Body of pancreas (tissue), 4 donors: ENCODE measurements at places on chromosomes 7 and 10. TPM values are rescaled to one million over a fixed set of nuclear protein-coding genes. Genes with fewer than 3 reads are reported as not detected.
A peak's percentile ranks its signal among the peaks of the same experiment; 100 is the strongest.

Gene MBL2
- total RNA-seq, result not detected

Gene STYXL1
- 20.8 TPM for total RNA-seq

GRCh38 chr10:88831709-88832108, 19.9 kb downstream of the ANKRD22 start:
- H3K4me1 ChIP-seq, result no peaks in the 10 kb centered on the region
- no peaks in the 10 kb centered on the region for H3K36me3 ChIP-seq
- DNase-seq, result no peak
- no peak overlapping the region for H3K4me3 ChIP-seq
- no peaks in the 10 kb centered on the region for H3K27me3 ChIP-seq
- H3K27ac ChIP-seq, result no peak overlapping the region

DNA sequence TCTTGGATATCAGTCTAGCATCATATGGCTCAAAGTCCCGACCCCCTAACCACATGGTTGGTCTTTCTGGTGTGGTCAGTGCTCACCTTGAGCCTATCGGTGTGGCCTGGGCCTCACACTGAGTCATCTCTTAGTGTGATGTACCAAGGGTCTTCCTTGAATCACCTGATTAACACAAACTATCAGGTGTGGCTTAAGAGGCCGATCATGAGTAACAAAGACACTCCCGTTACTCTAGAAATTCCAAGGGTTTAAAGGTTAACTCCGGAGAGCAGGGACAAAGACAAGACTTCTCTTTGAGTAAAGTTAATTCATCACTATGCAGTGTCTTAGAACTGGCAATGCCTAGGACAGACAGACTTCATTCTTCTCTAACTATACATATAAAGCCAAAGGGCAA, 52.3 kb upstream of the ARMC3 start:
- H3K27me3 ChIP-seq, result no peaks in the 10 kb centered on the region
- H3K36me3 ChIP-seq, result no peaks in the 10 kb centered on the region
- no peaks in the 10 kb centered on the region for H3K4me1 ChIP-seq

GRCh38 chr10:117260084-117260483, 19.2 kb downstream of the SLC18A2 start:
- no peaks in the 10 kb centered on the region for H3K36me3 ChIP-seq
- no peak overlapping the region for H3K27ac ChIP-seq
- peaks cover 13% of the 10 kb centered on the region for H3K4me1 ChIP-seq
- no peaks in the 10 kb centered on the region for H3K27me3 ChIP-seq

GRCh38 chr10:33330543-33331378, 3.7 kb downstream of the NRP1 start:
- no peaks in the 10 kb centered on the region for H3K27me3 ChIP-seq
- peaks cover 26% of the 10 kb centered on the region for H3K4me1 ChIP-seq
- peak; percentile 86 for DNase-seq
- H3K4me3 ChIP-seq, result no peak overlapping the region
- no peaks in the 10 kb centered on the region for H3K36me3 ChIP-seq
- H3K27ac ChIP-seq, result peak overlapping the region; percentile 8

GRCh38 chr10:130015075-130015695, 51.1 kb upstream of the EBF3 start:
- no peaks in the 10 kb centered on the region for H3K4me1 ChIP-seq
- no peak overlapping the region for H3K27ac ChIP-seq
- no peaks in the 10 kb centered on the region for H3K36me3 ChIP-seq
- H3K27me3 ChIP-seq, result no peaks in the 10 kb centered on the region
